ENCODE measurements at places on chromosomes 5 and 9.

DNA sequence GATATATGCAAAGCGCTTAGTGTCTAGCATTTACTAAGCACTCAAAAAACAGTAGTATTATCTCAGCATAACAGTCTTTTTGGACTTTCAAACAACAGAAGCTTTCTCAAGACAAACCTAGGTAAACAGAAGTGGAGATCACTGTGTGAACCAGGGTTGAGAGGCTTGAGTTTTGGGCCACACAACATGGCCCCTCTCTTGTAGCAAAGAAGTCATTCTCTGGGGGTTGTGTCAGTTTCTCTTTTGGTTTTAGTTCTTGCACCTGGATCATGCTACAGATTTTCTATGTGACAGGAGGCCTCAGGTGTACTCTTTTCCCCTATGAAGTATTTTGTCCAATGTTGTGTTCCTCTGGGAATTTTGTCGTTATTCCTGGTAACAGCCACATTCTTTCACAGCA is 30.0 kb downstream of the INSYN2B start:
- DNase-seq: no peak

GRCh38 chr5:151547364-151547763 is 43.8 kb downstream of the FAT2 start:
- DNase-seq: no peak

DNA sequence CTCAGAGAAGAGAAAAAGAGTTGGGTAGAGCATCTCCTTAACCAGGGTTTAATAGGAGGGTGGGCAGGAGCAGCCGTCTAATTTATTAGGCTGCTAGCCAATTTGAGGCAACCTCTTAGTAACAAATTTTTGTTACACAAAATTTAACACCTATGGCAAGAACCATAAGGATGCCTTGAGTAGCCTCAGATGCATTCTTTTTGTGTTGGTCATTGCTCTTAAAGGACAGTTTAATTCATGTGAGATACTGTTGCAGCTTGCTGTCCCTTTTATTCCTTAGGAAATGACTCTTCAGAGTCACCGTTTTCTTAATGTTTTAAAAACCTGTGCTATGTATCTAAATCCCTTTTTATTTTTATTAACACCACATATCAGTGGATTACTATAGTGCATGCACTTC is 255.1 kb downstream of the MAST4 start:
- peak; percentile 51 for DNase-seq

- no peak for DNase-seq
These were observed 124.0 kb downstream of the EFNA5 start for GRCh38 chr5:107546719-107547118.

GRCh38 chr9:113927277-113927676 is 51.2 kb downstream of the ZNF618 start:
- DNase-seq: no peak

DNA sequence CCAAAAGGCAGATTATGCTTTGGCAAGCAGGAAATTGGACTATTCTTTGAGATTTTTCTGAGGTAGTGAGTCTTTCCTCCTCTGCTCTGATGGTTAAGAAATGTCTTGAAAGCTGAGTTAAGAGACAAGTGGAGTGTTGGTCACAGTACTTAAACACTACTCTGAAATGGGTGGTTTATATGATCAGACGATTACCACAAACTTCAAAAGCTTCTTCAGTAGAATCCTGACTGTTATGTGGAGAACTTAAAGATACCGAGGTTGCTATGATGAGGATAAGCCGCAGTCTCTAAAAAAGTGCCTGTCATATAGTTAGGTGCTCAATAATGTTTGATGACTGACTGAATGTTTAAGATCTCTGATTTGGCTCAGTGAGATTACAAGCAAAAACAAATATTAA is 24.3 kb downstream of the GCNT4 start:
- DNase-seq: no peak

- DNase-seq: peak; percentile 99
These were observed 69.0 kb upstream of the GRAMD2B start for GRCh38 chr5:126354012-126354857.

DNA sequence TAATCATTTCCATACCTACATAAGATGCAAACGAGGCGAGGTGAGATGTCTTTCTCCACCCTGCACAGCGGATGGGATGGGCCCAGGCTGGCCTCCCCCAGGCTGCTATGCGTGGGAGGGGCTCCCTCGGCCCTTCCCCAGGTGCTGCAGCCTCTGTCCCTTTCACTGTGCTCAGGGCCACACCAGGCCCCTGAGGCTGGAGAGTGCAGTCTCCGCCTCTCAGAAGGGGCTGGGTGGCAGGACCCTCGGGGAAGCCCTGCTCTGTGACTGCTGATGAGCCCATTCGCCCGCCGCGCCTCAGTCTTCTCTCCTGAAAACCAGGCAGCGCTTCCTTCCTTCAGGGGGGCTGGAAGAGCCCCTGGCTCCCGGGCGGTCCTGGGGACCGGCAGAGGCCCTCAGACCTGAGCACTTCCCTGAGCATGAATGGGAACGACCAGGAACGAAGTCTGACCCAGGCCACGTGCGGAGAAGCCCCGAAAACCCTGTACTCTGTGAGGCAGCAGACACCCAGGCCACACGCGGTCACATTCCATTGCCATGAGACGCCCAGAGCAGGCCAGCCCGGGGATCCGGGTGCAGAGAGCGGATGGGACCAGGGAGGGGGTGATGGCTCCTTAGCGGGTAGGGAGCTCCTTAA is 21.9 kb upstream of the NOTCH1 start:
- peak; percentile 95 for DNase-seq

- no peak for DNase-seq
These were observed 145.6 kb downstream of the LURAP1L start for GRCh38 chr9:12920437-12920836.

- DNase-seq: peak; percentile 26
These were observed 146.3 kb downstream of the SNCAIP start for GRCh38 chr5:122458278-122458872.

DNA sequence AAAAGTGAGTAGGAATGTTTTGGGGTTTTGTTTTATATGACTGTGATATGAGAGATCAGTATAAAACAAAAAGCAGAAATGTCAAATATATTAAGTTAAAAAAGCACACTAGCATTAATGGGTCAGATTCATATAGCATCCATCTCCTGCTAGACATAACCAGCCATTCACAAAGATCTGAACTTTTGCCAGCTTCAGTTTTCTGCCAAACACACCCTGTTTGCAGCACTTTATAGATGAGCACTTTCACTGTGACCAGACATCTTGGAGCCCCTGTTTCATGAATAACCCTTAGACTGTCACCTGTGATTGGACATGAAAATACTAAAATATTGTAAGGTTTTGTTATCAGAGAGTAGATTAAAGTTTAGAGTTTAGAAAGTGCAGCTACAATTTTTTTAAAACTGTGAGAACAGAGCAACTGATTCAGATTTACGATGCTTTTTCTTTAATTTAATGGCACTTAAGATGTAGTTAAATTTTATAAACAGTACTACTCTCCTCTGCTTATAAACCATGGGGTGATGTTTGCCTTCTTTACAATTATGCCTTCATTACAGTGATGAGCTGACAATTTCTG is 142.6 kb downstream of the KCTD16 start:
- no peak for DNase-seq

GRCh38 chr5:90184764-90185163 is 224.8 kb downstream of the CETN3 start:
- DNase-seq: no peak

DNA sequence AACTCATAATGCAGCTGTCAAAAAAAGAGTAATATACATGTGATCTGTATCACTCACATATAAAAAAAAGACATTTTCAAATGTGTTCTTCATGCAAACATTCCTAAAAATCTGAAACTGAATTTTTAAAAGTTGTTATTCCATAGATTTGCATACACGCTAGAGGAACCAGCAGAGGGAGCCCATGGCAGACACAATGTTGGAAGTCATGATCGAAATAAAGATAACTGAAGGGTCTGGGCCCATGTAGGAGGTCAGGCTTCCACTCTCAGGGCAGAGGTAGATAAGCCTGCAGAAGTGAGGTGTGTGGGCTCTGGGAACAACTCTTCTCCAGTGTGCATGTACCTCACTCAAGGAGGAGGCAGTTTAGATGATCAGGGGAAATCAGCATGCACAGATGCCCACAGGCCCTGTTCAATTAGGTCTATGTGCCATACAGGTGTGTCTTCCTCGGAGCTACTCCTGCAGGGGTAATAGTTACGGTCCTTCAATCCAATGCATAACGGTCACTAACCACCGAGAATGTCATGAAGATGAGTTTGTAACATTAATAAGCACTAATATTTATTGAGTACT is 208.6 kb downstream of the EPB41L4A start:
- DNase-seq: peak; percentile 14

GRCh38 chr9:9257999-9258498 is 1354.8 kb downstream of the PTPRD start:
- DNase-seq: no peak

GRCh38 chr9:79685577-79685976 is 113.8 kb downstream of the TLE4 start:
- peak; percentile 76 for DNase-seq

- DNase-seq: no peak
These were observed 41.8 kb downstream of the GRAMD2B start for GRCh38 chr5:126464959-126465358.

Data from fibroblast of skin of right biceps (primary cell).